ENCODE measurements at places on chromosomes 7 and 10.

GRCh38 chr10:92064506-92064905 is 140.9 kb downstream of the BTAF1 start:
- no peak for DNase-seq

- no peak for DNase-seq
Observed at GRCh38 chr10:96305019-96305418, 785 bp downstream of the DNTT start.

GRCh38 chr10:23614483-23614882 is 175.6 kb downstream of the OTUD1 start:
- DNase-seq: no peak

GRCh38 chr7:111735661-111736551 is 173.6 kb upstream of the IMMP2L start:
- peak; percentile 58 for DNase-seq

GRCh38 chr7:138212314-138212713 is 136.1 kb downstream of the AKR1D1 start:
- DNase-seq: peak; percentile 58

DNA sequence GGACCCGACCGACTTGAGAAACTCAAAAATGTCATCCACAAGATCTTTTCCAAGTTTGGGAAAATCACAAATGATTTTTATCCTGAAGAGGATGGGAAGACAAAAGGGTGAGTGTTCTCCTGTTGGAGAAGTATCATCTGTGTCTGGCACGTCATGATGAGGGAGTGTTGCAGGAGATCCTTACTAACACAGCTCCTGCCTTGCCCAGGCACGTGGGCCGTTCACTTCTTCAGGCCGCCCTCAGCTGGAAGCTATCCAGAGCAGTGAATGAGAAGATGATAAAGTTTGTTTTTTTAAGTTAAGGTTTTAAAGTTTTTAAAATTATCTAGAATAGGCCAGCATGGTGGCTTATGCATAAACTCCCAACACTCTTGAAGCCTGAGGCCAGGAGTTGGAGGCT is 6.2 kb downstream of the EIF3B start:
- no peak for DNase-seq

GRCh38 chr7:112112822-112113255 is 93.4 kb downstream of the DOCK4 start:
- DNase-seq: no peak

DNA sequence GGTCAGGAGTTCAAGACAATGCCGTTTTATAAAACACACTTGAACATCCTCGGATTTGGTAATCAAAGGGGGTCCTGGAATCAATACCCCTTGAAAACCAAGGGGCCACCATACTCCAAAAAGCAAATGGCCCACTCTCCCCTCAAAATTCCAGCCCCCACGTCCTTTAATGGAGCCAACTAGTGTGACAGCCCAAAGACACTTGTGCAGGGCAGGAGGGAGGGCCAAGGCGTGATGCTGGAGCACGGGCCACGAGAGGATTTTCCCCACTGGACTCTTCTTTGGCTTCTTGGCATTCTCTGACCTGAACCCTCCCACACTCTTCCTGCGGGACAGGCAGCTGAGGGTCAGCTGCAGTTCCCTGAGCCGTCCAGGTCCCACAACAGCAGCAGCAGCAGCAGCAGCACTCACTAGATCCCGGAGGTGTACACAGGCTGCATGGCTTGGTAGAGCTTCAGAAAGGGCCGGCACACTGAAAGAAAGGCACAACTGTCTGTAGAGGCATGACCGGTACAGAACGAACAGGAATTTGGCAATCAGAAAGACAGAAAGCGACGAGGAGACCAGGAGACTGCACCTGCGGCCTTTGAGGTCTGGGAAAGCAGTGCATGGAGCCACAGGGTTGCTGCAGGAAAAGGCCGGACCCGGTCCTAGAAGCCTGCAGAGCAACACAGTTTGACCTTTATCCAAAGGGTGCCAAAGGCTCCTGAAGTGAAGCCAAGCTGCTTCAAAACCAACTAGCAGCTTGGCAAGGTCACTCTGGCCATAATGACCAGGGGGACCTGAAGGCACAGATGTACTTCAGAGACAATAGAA is 168.2 kb downstream of the TNS3 start:
- peak; percentile 7 for DNase-seq

GRCh38 chr10:77455561-77455960 is 182.0 kb downstream of the KCNMA1 start:
- no peak for DNase-seq

DNA sequence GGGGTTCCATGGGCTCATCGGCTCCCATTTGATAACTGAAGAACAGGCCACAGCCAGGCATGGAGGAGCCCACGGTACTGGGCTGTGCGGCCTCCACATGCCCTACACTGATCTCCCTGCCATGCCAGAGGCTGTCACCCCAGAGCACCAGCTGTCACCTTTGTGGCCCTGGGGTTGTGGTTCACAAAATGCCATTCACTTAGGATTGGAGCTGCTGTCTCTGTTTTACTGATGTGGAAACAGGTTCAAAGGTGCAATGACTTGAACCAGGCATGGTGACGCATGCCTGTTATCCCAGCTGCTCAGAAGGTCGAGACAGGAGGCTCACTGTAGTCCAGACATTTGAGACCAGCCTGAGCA is 4.3 kb upstream of the UPK3B start:
- DNase-seq: no peak

- no peak for DNase-seq
Observed at GRCh38 chr10:70782086-70782745, 3.0 kb downstream of the TBATA start.

DNA sequence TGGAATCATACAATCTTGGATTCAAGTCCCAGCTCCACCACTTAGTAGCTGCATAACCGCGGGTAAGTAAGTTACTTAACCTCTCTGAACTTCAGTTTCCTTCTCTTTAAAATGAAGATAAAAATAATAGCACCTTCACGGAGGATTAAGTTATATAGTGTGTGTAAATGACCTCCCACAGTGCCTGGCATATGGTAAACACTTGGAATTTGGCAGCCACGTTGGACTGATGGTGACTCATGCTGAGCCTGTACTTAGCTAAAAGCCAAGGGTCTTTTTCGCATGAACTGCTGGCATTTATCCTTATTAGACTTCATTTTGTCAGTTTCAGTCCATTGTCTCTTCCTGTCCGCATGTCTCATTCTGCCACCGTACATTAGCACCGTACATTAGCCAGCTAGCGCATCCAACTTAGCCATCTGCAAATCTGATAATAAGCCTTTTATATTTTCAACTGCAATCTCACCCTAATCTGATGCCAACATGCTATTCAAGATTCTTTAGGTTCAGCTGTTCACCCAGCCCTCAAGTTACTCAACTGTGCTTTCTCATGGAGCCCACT is 11.2 kb downstream of the SLC13A4 start:
- no peak for DNase-seq

- DNase-seq: no peak
Observed at GRCh38 chr10:69661414-69662172, 31.5 kb downstream of the FAM241B start.

All from body of pancreas (tissue), 4 donors.